Stimulated activated CD4-positive, alpha-beta T cell treated with anti-CD3 and anti-CD28 coated beads, TNF-alpha, amount 100 ng/mL, for 4 hours (primary cell): ENCODE measurements at places on chromosomes 1 and 21.
A peak's percentile ranks its signal among the peaks of the same experiment; 100 is the strongest.

DNA sequence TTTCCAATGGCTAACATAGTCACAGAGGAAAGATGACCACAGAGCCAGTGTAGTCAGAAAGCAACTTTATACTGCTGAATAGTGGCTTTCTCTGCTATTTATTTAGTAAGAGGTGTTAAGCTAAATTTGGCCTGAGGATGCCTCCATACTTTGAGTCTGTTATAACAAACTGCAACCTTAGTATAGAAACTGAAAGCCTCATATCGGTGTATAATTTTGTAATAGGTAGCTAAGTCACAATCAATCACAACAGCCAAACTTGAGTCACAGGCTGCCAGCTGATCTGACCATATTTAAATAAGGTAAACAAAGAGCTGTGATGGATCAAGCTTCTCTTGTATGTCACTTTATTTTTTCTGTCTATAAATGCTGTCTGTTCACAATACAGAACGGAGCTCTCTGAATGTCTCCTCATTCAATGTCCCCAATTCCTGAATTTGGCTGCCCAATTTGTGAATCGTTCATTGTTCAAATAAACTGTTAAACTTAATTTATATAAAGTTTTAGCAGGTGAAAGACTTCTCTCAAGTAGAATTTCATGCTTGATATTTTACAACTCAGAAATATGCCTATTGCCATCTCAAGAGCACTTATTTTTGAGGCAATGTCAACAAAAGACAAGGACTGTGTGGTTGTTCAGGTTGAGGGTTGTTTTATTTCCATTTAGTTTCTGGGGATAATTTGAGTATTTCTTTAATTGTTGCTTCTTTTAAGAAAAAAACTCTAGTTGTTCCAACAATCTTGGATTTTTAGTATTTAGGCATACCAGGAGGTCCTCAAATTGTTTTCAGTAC is 339.7 kb upstream of the B3GALT2 start:
- no peak for DNase-seq

DNA sequence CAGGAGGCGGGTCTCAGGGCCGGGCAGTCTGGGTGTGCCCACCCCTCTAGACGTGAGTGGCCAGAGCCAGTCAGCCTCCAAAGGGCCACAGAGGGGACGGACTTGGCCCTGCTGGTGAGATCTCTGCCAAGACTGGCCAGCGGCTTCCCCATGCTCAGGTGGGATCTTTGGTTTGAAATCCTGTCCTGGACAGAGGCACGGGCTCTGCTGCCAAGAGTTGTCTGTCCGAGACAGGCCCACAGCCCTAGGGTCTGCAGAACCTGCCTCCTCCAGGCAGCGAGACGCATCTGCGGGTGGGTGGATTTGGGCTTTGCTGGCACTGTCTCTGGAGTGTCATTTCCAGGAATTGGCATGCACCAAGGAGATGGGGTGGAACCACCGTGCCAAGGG is 44.3 kb upstream of the CCDC27 start:
- no peak for DNase-seq

- DNase-seq = no peak
Measured at GRCh38 chr1:59678493-59679228, 136.1 kb upstream of the HOOK1 start.

DNA sequence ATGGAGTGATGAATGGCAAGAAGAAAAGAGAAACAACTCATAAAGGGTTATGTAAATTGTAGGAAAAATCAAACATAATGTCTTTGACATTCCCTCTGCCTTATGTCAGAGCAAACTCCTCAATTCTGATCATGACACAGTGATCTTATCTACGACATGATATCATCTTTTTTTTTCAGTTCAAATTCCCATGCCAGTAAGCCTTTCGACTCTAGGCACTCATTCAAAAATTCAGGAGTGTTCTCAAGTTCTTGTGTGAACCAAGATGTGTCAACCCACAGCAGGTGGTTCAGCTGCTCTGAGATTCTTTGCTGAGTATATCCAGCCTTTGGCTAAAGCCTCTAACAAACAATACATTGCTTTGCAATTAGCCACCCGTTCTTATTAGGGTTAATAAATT is 97.1 kb upstream of the ESRRG start:
- DNase-seq = no peak

DNA sequence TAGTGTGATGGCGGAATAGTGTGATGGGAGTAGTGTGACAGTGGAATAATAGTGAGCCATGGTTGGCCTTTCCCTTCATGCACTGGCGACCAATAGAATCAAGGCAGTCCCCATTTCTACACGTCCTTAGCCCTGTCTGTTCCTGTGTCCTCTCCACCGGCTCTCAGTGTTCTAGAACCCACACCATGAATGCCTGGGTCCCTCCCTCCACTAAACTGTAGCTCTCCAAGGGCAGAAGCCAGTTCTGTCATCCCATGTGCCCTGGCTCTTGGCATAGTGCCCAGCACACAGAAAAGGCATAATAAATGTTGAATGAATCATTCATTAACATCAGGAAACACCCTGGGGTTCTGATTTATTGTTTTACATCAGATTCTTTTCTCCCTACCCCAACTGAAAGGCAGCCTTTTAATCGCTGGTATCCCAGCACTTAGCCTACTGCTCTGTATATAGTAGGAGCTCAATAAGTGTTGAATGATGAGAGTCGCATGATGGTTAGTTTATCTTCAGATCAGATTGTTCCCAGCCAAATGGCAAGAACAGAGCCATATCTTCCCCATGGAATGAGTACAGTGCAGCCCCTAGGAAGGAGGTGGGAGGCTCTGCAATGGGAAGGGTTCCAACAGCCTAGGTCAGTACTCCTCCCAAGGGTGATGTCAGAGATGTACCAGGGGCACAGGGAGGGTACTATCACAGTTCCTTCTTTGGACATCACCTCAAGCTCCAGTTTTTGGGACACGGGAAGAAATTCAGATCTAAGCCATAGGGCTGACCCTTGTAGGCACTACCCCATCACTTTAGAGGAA is 325.7 kb downstream of the HHAT start:
- DNase-seq = no peak

- DNase-seq = no peak
Measured at GRCh38 chr1:109947582-109948284, 36.8 kb upstream of the AHCYL1 start.

DNA sequence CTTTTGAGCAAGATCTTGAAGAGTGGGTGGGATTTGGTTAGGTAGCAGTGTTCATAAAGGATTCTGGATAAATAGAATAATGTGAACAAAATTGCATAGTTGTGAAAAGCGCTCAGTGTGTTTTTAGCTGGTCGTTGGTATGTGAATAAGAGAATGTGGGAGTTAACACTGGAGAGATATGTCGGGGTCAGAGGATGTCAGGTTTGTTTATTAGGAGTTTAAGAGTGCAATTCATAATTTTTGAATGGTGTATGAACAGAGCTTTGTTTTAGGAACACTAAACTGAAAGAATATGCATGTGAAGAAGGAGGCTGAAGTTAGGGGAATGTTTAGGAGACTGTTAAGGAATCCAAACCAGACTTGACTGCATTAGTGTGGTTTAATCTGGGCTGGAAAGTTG is 9.4 kb downstream of the USP16 start:
- no peak for DNase-seq

DNA sequence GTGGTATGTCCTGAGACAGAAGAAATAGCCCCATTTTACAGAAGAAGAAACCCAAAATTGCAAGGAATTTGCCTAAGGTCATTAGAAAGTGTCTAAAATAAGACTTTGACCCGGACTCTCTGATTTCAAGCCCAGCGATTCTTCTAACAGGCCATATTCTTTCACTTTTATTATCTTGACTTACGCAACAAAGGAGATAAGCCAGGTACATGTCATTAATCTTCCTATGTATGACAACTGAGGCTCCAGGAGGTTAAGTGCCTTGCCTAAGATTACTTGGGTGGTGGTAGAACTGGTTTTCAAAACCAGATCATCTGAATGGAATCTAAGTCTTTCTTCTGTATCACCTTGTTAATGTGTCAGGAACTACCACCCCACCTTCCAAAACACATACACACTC is 124.3 kb downstream of the PBX1 start:
- DNase-seq = no peak

DNA sequence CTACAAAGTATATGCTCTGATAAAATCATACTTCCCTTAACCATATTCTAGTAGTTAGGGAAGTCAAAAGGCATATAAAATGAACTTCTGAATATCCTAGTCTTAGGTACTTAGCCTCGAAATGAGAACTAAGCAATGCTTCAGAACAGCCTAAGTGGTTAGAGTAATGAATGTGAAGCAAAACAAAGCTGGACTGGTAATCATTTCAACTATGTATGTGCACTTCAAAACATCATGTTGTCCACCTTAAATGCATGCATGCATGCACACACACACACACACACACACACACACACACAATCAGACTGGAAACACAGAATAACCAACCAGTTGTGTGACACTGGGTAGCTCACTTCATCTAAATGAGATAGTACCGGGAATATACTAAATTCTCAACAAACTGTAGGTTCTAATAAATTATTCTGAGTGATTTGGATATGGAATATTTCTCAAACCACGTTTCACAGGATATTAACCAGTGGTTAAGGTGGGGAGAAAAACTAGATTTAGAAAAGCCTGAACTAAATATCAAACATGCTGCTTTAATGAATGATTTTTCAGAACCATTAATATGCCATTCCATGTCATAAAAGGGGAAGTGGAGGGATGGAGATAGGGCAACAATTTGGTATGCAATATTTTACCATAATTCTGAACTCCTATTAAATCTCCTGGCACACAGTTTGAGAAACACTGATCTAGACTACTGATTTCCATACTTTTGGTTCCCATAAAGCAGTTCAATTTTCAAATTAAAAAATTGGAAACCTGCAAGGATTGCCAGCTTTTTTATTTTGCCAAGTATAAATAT is 19.5 kb downstream of the RNF115 start:
- DNase-seq = no peak

- no peak for DNase-seq
Measured at GRCh38 chr21:44894687-44895302, 21.3 kb upstream of the PTTG1IP start.

- peak; percentile 12 for DNase-seq
Measured at GRCh38 chr1:203172184-203173010, 3.2 kb downstream of the MYBPH start.

DNA sequence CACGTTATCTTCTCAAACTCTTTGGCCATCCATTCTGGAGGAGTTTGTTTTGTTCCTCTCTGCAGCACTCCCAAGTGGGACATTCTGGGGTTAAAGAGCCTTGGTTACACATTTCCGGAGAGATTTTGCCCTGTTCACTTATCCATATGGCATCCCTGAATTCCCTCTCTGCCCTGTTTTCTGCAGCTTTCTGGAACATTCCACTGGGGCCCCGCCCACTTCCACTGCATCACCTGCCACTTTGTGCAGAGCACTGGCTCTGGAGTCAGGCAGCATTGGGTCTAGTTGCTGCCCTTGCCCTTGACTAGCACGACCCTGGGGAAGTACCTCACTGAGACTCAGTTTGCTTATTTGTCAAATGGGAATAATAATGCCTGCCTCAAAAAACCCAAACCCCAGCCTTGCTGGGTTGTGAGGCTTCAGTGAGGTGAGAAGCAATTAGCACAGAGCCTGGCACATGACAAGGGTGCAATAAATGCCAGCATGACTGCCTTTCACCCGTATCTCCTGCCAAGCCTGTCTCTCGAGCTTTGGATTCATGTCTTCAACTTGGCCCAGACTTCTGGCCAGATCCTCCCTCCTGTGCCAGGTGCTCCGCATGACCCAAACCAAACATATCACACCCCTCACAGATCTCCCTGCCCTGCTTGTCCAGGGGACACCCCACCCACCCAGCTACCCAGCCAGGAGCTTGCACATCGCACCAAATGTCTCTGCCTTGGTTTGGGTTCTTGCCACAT is 38.3 kb downstream of the IL6R start:
- no peak for DNase-seq

DNA sequence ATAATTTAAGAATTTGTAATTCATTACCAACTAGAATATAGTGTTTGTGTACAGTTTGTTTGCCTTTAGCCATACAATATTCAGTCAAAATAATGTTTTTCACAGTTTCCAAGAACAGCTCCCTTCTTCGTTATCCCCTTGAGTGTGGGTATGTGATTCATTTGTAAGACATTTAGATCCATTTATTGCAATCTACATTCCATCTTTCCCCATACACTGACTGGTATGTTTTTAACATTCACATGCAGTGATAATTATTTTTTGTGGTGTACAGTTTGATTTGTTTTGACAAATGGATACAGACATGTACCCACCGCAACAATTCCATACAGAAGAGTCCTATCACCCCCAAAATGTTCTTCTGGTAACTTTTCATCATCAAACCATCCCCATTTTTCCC is 589.1 kb upstream of the ADAMTS5 start:
- no peak for DNase-seq

DNA sequence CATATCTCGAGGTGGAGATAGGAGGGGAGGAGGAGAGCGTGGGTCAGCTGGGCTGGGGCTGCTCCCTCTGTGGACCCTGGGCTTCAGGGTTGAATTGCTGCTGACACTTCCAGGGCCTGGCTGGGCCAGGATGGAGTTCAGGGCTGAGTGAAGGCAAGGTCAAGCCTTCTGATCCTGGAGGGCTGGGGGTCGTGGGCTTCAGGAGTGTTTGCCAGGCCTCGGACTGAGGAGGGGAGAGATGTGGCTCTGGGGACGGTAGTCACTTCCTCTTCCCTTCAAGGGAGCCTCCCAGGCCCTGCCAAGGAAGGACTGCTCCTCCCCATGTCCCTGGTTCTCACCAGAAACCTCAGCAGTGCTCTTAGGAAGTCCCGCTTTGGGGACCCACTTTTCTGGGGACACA is 12.1 kb upstream of the FAM131C start:
- no peak for DNase-seq

DNA sequence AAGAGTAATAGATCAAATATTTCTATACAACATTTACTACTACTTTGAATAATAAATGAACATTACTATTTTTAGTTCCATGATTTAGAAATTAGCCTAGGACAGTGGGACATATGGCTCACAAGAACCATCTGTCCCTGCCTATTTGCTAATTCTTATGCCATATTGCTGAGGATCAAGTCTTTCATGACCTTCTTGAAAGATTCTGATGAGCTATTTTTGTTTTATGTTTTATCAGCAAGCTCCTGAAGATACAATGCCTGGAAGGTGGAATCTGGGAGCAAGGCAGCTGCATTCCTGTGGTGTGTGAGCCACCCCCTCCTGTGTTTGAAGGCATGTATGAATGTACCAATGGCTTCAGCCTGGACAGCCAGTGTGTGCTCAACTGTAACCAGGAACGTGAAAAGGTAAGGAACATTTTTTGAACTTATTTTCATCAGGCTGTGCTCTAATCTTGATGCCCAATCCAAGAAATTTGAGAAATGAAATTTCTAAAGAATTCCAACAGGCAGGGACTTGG is 326.7 kb downstream of the PAPPA2 start:
- DNase-seq = no peak
